ENCODE measurements at places on chromosomes 16 and 17.

GRCh38 chr16:55239723-55240122 is 84.3 kb upstream of the IRX6 start:
- no peak for DNase-seq

- DNase-seq = no peak
Measured at GRCh38 chr17:18946536-18946935, 5.4 kb upstream of the SLC5A10 start.

DNA sequence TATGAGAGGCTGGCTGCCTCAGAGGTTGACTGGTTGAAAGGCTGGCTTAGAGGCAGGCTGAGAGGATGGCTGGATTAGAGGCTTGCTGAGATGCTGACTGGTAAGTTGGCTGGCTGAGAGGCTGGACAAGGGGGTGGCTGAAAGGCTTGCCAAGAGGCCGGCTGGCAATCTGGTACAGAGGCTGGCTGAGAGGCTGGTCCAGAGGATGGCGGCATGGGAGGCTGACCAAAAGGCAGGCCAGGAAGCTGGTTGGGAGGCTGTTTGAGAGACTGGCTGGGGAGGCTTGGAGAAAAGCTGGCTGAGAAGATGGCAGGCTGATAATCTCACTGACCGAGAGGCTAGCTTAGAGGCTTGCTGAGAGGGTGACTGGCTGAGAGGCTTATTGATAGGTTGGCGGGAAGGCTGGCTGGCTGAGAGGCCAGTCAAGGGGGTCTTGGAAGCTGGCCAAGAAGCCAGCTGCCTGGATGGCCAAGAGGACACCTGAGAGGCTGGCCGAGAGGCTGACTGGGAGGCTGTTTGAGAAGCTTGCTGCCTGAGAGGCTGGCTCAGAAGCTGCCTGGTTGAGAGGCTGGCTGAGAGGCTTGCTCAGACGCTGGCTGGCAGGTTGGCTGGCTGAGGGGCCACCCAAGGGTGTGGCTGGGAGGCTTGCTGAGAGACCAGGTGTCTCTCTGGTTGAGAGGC is 34.2 kb upstream of the ACSM2B start:
- no peak for DNase-seq

DNA sequence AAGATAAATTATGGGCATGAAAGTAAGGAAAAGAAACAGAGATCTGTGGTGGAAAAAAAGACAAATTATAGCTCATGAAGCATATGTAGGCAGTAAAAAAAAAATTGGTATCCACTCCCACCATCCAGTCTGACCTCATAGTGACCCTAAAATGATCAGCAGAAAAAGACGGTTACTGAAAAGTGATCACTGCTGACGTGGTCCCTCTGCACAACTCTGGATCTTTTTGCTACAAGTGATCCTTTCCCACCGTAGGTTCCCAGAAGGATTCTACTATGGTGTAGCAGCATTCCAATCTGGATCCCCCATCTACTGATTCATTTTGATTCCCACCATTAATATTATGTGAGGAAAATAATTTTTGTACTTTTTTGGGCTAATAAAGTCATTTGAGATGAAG is 10.9 kb upstream of the CHST6 start:
- no peak for DNase-seq

GRCh38 chr17:59466946-59467801 is 98.2 kb upstream of the DHX40 start:
- DNase-seq = no peak

DNA sequence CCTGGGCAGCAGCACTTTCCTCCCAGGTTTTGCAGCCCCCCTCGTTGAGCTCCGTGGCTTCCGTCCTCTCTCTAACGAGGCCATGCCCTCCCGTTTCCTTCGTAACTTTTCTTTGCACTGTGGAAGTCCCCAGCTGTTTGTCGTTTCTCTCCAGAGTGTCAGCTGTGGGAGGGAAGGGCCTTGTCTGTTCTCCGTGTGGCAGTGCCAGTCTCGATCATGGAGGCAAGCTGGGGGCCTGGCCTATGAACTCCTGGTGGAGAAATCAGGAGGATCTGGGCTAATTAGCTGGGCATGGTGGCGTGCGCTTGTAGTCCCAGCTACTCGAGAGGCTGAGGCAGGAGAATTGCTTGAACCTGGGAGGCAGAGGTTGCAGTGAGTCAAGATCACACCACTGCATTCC is 28.3 kb downstream of the TBCD start:
- no peak for DNase-seq

DNA sequence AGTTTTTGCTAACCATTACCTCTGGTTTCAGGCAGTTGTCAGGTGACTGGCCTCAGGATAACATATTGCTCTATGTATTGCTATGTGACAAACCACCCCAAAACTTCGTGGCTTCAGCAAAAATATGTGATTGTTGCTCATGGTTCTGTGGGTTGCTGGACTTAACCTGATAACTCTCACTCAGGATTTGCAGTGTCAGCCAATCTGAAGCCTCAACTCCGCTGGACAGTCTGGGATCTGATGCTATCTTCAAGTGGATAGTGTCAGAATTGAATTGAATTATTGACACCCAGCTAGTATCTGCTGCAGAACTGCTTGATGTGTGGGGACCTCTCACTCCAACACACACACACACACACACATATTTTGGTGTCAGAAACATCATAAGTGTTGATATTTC is 34.7 kb upstream of the GUCY2D start:
- DNase-seq = no peak

DNA sequence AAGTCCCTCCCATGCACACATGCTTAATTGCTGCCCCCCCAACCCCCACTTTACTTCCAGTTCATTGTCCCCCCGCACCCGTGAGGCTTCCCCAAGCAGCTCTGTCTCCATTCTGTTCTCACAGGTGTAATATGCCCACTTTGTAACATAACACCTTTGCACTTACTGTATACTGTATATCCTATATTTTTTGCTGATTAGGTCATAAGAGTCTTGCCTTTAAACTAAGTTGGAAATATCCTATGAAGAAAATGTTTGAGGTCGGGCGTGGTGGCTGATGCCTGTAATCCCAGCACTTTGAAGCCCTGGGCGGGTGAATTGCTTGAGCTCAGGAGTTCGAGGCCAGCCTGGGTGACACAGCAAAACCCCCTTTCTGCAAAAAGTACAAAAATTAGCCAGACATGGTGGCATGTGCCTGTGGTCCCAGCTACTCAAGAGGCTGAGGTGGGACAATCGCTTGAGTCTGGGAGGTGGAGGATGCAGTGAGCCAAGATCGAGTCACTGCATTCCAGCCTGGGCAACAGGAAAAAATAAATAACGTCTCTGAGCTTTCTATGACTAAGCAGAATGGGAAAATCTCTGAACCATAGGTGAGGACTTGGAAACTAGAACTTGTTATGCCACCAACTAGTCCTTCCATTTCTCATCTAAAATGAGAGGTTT is 76.1 kb downstream of the TNRC6C start:
- DNase-seq = no peak

GRCh38 chr17:4845118-4845517 is 12.0 kb downstream of the MINK1 start:
- no peak for DNase-seq

DNA sequence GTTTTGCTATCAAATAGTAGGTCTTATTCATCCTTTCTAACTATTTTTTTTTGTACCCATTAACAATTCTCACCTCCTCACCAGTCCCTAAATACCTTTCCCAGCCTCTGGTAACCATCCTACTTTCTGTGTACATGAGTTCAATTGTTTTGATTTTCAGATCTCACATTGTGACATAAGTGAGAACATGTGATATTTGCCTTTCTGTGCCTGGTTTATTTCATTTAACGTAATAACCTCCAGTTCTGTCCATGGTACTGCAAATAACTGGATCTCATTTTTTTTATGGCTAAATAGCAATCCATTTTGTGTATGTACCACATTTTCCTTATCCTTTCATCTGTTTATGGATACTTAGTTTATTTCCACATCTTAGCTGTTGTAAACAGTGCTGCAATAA is 181.9 kb upstream of the KIF2B start:
- DNase-seq = no peak

Measured in activated CD8-positive, alpha-beta memory T cell treated with anti-CD3 and anti-CD28 coated beads for 1 hour (primary cell).